Astrocyte of the cerebellum (primary cell): ENCODE measurements at places on chromosomes 3 and 15.

GRCh38 chr3:123336001-123336400, 112.9 kb downstream of the ADCY5 start:
- no peak for DNase-seq

GRCh38 chr15:67556976-67557570, 14.6 kb downstream of the MAP2K5 start:
- no peak for DNase-seq

- DNase-seq = no peak
Observed at GRCh38 chr3:123046262-123047061, 18.9 kb upstream of the SEMA5B start.

DNA sequence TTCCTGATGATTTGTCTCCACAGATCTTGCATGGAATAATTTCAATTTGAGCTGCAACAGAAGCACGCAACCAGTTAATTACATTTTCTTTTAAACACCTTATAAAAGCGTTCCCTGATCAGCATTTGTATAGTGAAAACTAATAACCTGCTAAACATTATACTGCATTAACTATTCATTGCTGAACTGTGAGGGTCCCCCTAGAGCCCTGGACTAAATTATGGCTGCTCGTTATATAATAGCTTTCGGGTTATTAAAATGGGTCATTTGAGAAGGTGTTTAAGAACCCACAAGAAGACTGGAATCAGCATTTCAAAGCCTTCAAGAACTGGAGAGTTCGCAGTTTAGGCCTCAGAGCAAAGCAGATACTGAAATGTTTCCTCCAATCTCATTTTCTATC, 52.9 kb upstream of the ICE2 start:
- no peak for DNase-seq

DNA sequence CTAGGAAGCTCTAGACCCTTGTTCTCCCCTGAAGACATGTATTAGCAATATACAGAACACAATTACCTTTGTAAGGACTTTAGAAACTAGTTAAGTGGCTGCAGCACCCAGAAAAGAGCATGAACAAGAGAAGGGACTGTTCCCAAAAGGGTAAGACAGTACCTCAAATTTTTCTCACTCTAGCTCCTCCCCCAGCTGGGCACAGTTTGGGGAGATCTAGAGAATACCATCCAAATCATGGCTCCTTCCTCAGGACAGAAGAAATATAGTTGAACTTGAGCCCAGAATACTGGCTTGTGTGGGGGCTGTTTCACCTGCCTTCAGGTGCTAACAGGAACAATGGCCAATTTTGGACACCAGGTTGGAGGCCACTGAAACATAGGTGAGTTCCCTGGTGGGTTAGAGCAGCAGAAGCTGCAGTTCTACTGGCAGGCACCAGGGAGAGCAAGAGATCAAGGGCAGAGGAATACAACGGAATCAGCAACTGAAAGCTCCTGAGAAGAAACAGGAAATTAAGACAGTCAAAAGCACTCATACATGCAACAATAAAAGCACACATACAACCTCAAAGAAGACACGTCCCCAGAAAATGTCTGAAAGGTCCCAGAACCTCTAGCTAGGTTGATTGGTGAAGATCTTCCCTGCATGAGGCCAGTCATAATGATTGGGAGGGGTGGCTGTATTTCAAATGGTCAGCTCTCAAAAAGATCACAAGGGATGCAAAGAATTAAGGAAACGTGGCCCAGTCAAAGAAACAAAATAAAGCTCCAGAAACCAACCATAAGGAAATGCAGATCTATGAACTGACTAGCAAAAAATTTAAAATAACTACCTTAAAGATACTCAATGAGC, 104.9 kb upstream of the ASB14 start:
- peak; percentile 33 for DNase-seq
